Lung microvascular endothelial cell (primary cell): ENCODE measurements at places on chromosomes 3 and 15. TPM values are rescaled to one million over a fixed set of nuclear protein-coding genes. Genes with fewer than 3 reads are reported as not detected.
A peak's percentile ranks its signal among the peaks of the same experiment; 100 is the strongest.

Gene IL17RB
- not detected in 2 replicates for total RNA-seq

Gene SLC9C1
- under 0.01 TPM in 2 replicates for total RNA-seq

Gene LACTB
- total RNA-seq, result 19.8 and 37.7 TPM in 2 replicates

Gene GOLGA8T
- under 0.01 TPM in 1 of 2 replicates, not detected in the other for total RNA-seq

Gene ANKUB1
- not detected in 2 replicates for total RNA-seq

Gene ISY1
- 45.0 and 47.9 TPM in 2 replicates for total RNA-seq

Gene GPR87
- not detected in 2 replicates for total RNA-seq

Gene RPS27L
- total RNA-seq, result 300 and 306 TPM in 2 replicates

Gene EHD4
- 54.6 and 71.7 TPM in 2 replicates for total RNA-seq

Gene NEO1
- 2.2 and 44.6 TPM in 2 replicates for total RNA-seq

Gene EFHB
- total RNA-seq, result under 0.01 and 0.20 TPM in 2 replicates

- DNase-seq, result peak; percentile 0
These were observed 154.7 kb upstream of the GOLIM4 start for GRCh38 chr3:168250415-168250861.

- no peak for DNase-seq
These were observed 66.1 kb downstream of the ATP10A start for GRCh38 chr15:25797035-25797434.

DNA sequence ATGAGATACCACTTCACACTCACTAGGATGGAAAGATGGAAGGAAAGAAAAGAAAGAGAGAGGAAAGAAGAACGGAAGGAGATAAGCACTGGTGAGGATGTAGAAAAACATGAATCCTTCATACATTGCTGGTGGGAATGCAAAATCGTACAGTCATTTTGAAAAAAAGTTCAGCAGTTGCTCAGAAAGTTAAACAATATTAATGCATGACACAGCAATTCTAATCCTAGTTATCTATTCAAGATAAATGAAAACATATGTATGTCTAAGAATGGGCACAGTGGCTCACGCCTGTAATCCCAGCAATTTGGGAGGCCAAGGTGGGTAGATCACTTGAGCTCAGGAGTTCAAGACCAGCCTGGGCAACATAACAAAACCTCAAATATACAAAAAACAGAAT lies 59.1 kb downstream of the SENP7 start:
- DNase-seq, result no peak

DNA sequence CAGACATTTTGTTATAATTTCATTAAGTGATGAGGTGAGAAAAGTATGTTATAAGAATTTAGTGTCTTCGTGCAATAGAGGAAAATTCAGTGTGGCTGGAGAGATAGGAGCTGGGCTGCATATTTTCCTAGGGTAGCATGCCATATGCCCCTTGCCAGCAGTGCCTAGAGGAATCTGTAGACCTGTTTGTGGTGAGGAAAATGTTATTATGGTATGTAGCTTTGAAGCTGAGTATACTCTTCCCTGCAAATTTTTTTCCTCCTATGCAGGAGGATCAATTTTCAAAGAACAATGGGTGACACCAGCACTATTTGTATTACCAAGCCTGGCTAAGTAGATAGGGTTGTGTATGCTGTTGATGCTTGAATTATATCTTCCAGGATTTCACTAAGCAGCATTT lies 200.6 kb downstream of the EDEM1 start:
- no peak for DNase-seq

- DNase-seq, result no peak
These were observed 305.6 kb upstream of the STT3B start for GRCh38 chr3:31227131-31227562.

- no peak for DNase-seq
These were observed 28.3 kb downstream of the POLR2M start for GRCh38 chr15:57734860-57735259.

DNA sequence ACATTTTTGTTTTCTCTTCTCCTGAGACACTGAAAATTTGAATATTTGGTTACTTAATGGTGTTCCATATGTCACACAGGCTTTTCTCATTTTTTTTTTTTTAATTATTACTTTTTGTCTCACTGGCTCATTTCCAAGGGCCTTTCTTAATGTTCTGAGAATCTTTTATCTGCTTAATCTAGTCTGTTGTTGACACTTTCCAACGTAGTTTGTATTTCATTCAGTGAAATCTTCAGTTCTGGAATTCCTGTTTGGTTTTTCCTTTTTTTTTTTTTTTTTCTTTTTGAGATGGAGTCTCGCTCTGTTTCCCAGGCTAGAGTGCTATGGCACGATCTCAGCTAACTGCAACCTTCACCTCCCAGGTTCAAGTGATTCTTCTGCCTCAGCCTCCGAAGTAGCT lies 42.7 kb downstream of the NCK1 start:
- DNase-seq, result no peak

- DNase-seq, result no peak
These were observed 74.5 kb downstream of the TBC1D2B start for GRCh38 chr15:78002996-78003395.

GRCh38 chr3:5197470-5198312 lies 10.2 kb downstream of the EDEM1 start:
- DNase-seq, result no peak

GRCh38 chr3:39000008-39000450 lies 51.7 kb downstream of the SCN11A start:
- peak; percentile 70 for DNase-seq

- DNase-seq, result peak; percentile 54
These were observed 99.6 kb downstream of the FNDC3B start for GRCh38 chr3:172138792-172139507.

DNA sequence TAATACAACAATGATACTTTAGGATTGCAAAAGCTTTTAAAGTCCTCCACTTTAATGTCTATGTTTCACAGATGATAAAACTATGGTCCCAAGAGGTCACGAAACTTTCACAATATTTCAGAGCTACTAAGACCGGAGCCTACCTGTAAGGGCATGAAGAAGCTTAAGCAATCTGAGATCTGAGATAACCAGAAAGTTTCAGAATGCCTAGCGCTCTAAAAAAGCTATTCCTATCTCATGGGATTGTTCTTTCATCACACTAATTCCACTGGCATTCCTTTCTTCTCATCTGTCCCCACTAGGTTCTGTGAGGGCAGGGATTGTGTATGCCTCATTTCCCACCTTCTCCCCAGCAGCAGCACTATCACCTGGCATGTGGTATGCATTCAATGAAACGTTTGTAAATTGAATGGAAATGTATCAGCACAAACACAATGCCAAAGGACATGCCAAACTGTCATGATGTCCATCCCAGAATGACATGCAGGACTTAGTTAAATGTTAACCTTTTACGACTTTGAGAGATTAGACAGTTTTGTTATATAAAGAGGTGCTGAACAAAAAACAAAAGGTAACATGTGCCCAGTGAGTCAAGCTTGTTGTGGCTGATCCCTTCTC lies 104.7 kb upstream of the NR2F2 start:
- DNase-seq, result no peak

- no peak for DNase-seq
These were observed 894.0 kb downstream of the NTRK3 start for GRCh38 chr15:87362531-87362930.

DNA sequence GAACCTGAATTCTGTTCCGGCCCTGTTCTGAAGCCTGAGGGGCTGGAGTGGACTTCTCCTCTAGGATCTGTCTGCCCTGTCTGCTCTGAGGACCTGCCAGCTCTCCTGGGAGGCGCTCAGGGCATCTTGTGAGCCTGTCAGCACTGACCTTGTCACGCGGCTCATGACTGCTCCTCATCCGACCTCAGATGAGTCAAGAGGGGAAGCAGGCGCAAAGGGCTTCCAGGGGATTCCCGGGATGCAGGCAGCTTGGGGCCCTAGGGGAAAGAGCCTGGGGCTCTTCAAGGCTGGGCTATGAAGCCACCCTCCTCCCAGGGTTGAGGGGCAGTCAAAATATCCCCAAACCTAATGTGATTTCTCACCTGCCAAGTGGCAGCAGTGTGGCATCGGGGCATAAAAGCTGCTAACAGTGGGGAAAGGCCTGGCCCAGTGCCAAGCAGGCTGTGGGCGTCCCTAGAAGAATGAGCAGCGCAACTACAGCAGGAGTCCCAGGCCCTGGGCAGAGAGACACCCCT lies 27.6 kb upstream of the ANKDD1A start:
- DNase-seq, result peak; percentile 83

GRCh38 chr3:47961815-47962606 lies 54.2 kb downstream of the MAP4 start:
- no peak for DNase-seq

GRCh38 chr3:12180218-12180617 lies 21.5 kb upstream of the TIMP4 start:
- DNase-seq, result peak; percentile 89

DNA sequence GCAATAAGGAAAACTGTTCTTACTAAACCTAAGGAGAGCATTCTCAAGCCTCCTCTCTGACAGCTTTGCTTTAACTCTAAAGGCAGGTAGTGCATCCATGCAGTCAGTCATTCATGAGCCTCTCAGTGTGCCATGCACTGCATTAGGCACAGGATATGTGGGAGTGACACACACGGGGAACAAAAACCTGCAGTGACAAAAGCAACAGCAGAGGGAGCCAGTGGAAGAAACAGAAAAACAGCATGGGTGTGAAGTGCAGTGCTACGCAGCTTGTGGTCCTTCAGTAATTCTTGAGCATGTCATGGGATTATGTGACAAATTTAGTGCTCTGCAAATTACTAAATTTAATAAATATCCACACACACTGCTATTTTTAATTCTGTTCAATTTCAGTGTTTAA lies 230.7 kb downstream of the BBX start:
- DNase-seq, result peak; percentile 39

DNA sequence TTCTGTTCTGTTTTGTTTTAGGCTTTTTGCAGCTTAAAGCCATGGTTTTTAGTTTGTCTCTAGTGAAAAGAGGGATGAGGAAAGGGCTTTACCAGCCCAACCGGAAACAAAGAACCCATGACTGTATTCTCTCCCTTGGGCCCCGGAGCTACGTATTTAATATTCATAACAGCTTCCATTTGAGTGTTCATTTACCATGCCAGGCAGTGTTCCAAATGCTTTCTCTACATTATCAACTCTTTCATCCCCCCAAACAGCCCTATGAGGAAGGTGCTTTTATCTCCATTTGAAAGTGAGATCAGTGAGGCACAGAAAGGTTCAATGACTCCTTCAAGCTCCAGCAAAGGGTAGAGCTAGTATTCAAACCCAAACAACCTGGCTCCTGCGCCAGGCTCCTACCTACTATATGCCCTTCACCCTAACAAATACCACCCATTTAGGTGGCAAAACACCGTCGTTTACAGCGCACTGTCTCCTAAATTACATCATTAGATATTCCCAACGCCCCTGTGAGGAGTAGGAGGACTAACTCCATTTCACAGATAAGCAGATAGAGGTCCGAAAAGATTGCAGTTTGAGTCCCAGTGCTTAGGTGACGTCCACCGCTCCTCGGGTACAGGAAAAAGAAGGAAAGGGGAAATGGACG lies 27.9 kb downstream of the GTPBP8 start:
- peak; percentile 27 for DNase-seq

DNA sequence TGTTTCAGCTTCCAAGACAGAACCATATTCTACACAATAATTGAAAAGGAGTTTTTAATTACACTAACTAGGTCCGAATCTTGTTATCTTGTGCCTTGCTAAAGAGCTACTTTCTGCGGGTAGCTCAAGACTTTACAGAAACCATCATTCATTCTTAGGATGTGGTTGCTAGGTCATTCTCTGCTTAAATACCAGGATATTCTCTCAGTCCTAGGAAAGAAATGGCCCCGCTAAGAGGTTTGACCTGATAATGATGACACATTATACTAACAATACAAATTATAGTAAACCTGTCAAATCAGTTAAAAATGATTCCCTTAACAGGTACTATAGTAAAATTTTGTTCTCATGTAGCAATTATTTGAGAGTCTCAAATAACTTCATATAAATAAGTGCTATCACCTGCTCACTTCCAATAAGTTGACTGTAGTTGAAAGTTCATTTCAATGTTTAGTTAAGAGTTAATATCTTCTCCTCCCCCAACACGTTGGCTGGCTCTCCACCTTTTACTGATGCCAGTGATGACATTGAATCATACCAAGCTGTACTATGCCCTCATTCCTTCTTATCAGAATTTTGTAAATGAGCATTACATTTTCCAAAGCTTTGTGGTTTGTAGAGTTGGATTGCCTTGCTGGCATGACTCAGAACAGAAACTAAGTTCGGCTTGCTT lies 3.6 kb upstream of the C3orf85 start:
- no peak for DNase-seq

- DNase-seq, result no peak
These were observed 30.9 kb upstream of the VPS8 start for GRCh38 chr3:184780981-184781515.

- no peak for DNase-seq
These were observed 112.5 kb downstream of the ZNF609 start for GRCh38 chr15:64572856-64573255.

DNA sequence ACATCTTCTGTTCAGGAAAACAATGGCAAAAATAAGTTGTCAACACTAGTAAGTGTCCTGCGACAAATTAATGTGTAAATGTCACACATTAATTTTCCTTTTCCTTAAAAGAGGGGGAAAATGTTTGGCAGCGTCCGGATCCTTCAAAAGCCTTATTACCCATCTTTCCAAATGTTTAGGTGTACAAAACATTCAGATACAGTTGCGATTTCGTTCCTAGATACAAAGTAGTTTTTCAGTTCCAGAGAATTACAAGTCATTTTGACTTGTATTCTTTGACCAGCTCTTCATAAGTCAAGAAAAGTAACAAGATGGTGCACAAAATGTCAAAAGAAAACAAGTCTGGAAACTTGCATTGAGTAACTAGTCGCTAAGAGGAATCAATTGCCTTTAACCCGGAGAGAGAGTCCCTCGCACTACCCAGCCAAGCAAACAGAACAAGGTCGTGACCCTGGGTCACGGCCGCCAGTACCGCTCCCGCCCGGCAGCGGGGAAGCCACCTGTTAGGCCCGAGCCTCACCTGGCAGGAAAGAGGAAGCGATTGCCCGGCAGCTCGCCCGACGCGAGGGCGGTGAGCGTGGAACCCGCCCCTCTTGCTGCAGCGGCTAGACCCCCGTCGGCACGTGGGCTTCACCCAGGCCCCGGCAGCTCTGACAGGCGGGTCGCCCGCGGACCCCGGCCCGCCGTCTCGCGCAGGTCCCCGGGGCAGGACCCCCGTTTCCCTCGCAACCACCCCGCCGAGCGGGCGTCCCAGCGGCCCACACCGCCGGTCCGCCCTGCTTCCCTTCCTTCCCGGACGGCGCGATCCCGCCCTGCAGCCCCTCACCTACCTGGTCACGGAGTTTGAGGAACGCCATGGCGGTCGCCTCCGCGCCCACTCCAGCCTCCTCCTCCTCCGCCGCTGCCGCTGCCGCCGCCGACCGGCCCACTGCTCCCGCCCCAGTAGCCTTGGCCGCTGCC lies 61.0 kb upstream of the ANKRD28 start:
- DNase-seq, result peak; percentile 1
